SK-N-DZ (cell line): ENCODE measurements at places on chromosomes 6 and 20.

DNA sequence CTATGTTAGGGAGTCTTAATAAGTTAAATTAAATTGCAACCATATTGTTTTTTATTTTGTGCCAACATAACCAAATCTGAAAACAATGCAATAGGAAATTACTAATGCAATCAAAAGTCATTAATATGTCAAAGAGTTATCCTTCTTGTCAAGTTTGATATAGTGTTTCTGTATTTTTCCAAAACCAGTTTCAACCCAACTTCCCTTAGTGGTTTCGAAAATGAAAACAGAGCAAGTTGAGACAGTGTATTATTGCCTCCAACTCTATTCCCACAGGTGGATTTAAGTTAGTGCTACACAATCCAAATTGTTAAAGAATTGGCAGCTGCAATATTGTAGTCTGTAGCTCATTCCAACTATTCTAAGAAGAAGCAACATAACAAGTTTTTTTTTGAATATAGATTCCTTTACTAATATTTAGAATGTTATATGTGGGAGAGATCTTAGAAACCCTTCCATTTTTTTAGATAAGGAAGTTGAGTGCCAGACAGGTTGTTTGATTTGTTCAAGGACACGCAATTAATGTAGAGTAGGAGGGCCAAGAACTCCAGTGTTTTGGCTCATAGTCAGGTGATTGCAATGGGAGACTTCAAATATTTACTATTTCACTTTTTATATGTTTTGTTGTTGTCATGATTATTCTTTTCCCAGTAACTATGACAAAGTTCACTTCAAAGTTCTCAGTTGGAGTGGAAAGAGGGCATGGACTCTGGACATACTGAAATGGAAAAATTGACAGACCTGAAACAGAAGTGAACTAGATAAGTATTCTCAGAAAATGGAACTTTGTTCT, 282.4 kb upstream of the HSF2 start:
- no peak for DNase-seq

- no peak for DNase-seq
These were observed 59.9 kb downstream of the RTN4IP1 start for GRCh38 chr6:106569428-106569827.

- DNase-seq: peak; percentile 32
These were observed 24.6 kb downstream of the RIMS4 start for GRCh38 chr20:44785768-44786167.

DNA sequence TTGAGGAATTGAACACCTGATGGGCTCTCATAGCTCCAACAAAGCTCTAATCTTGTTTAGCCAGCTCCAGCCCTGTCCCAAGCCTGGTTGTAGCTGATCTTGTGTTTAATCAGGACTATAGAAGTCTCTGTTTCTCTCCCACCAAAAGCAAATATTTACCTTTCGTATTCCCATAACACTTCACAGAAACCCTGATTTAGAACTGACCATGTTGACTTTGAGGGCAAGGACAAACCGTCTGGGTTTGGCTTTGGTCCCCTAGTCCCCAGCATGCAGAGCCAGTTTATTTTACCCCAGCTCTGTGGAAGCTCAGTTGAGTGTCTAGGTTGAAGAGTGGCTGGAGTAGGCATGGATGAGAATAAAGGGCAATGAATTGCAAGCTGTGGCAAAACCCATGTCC, 18.0 kb upstream of the SIM1 start:
- DNase-seq: no peak

- DNase-seq: no peak
These were observed 87.7 kb downstream of the THEMIS start for GRCh38 chr6:127812985-127813698.

DNA sequence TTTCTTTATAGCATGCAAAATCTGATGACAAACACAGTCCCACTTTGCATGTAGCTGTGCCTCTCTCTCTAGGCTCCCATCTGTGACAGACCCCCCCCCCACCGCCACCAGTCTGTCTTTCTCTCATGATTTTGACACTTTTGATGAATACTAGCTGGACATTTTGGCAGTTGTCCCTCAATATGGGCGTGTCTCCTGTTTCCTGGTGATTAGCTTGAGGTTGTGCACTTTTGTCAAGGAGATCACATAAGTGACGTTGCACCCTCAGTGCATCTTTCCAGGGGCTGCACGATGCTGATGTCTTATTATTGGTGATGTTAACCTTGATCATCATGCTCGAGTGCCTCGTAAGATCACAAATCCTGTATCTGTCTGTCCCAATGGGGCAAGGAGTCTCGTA, 155.1 kb downstream of the EYA2 start:
- no peak for DNase-seq
